ENCODE measurements at places on chromosomes 12 and 14.

GRCh38 chr14:34214961-34215360 lies 247.1 kb downstream of the SPTSSA start:
- DNase-seq = no peak

GRCh38 chr12:53074999-53075370 lies 4.2 kb downstream of the SPRYD3 start:
- no peak for DNase-seq

- no peak for DNase-seq
Measured at GRCh38 chr12:64836856-64837255, 12.4 kb downstream of the TBC1D30 start.

DNA sequence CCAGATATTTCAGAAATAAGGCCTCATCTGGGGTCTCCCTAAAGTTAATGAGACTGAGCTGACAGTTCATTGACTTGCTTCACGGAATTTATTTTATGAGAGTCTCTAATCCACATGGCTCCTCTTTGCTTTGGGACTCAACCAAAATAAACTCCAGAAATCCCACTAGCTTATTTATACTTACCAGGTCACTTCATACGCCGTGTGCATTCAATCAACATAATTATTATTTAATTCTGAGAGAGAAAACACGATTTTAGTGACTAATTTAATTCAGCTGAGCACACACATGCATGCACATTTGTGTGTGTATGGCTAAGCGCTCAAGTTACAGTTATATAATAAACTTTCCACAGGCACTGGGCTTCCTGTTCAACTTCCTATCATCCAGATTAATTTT lies 333.4 kb upstream of the CCDC196 start:
- no peak for DNase-seq

- DNase-seq = peak; percentile 46
Measured at GRCh38 chr12:82517027-82517426, 158.7 kb downstream of the METTL25 start.

Measured in choroid plexus epithelial cell (primary cell).